ENCODE measurements at places on chromosomes 11 and 22.
A peak's percentile ranks its signal among the peaks of the same experiment; 100 is the strongest.

GRCh38 chr11:115409691-115410220 lies 94.5 kb downstream of the CADM1 start:
- no peak overlapping the region for H3K4me3 ChIP-seq
- no peaks in the 10 kb centered on the region for H3K27me3 ChIP-seq
- DNase-seq: no peak
- no peaks in the 10 kb centered on the region for H3K36me3 ChIP-seq
- H3K4me1 ChIP-seq: no peaks in the 10 kb centered on the region

DNA sequence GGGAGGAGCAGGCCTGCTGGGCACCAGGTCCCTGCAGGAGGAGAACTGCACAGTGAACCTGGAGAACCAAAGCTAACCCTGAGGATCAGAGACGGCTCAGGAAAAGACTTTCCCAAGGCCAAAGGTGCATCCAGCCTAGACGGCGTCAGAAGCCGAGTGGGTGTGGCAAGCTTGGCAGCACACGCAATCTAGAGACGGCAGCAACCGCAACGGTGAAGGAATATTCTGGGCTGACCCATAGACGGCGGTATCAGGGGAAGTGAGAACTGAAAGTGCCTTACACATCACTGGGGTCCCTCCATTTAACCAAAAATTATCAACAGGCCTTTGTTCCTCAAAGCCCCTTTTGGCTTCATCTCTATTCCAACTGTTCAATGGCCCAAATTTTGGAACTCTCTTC lies 26.2 kb downstream of the SPATA19 start:
- no peak overlapping the region for H3K4me3 ChIP-seq
- H3K27ac ChIP-seq: no peak overlapping the region
- no peaks in the 10 kb centered on the region for H3K4me1 ChIP-seq
- no peaks in the 10 kb centered on the region for H3K36me3 ChIP-seq

DNA sequence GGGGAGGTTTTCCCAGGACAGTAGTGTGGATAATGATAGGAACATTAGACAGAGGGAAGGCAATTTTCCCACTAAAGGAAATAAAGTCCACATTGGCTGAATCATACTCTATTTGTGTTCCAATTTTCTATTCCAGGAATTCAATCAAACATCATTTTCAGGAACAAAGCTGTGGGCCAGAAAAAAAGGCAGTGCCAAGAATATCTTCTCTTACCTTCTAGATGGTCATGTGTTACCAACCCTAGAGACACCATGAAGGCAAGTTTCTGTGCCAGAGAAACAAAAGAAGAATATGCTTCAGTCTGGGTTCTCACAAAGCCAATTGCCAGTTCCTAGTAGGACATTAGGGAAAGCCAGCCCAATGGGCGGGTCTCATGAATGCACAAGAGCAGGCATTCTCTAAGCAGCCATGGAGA lies 27.5 kb downstream of the LARGE2 start:
- no peak overlapping the region for H3K27ac ChIP-seq
- H3K4me3 ChIP-seq: no peak overlapping the region
- H3K4me1 ChIP-seq: no peaks in the 10 kb centered on the region
- no peak for DNase-seq
- peaks cover 23% of the 10 kb centered on the region for H3K36me3 ChIP-seq
- H3K27me3 ChIP-seq: no peaks in the 10 kb centered on the region

DNA sequence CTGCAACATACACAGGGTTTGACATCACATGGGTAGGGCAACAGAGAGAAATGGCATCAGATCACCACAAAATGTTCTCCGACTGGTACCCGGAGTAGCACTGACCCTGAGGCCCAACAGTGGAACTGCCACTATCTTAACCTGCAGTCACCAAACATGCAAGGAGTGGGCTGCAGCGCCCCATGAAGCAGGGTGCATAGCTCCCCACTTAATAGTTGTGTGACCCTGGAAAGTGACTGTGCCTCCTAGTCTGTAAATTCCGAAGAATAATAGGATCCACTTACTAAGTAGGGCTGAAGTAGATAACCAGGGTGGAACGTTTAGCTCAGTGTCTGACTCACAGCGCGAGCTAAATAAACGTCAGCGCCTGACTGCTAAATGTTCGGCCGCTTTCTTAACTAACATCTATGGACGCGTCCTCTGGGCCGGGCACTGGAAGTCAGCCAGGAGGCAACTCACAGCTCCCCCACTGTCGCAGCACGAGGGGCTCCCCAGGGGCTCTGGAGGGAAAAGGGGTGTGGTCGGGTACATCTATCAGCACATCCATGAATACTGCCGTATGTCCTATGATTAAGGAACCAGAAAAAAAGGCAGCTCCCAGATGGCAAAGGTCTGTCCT lies 777 bp downstream of the LTO1 start:
- peaks cover 17% of the 10 kb centered on the region for H3K4me1 ChIP-seq
- H3K27ac ChIP-seq: peak overlapping the region; percentile 70
- H3K27me3 ChIP-seq: peaks cover 3% of the 10 kb centered on the region
- peak overlapping the region; percentile 94 for H3K4me3 ChIP-seq
- peak; percentile 9 for DNase-seq

- DNase-seq: no peak
- no peaks in the 10 kb centered on the region for H3K27me3 ChIP-seq
- no peaks in the 10 kb centered on the region for H3K4me1 ChIP-seq
- H3K36me3 ChIP-seq: no peaks in the 10 kb centered on the region
- H3K27ac ChIP-seq: no peak overlapping the region
- no peak overlapping the region for H3K4me3 ChIP-seq
Measured at GRCh38 chr11:132604431-132604830, 927.9 kb downstream of the OPCML start.

DNA sequence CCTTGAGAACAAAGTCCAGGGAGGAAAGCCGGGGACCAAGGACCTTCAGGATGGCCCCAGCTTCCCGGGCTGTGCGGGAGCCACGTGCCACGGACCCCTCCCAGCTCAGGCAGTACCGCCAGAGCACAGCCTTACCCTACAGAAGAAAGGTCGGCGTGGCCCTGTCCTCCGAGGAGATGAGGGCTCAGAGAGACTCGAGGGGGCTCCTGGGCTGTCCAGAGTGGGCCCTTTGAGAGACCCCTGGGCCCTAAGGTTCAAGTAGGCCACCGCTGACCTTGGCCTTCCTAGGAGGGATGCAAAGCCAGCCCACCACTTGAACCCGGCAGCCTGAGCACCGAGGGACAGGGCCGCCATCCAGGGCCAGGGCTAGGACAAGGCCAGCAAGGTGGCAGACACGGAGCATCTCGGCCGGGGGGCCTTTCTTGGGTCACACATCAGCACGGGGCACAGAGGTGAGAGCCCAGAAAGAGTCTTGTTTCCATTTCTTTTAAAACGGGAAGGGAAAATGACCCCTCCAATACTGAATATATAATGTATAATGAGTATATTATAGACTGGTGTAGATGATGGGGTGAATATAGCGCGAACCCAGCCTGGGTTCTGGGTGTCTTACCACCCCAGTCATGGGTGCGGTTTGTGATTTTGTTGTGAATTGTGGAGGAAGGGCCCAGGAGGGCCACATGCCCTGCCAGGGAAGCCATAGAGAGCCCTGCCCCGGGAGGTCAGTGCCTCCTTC lies 34.4 kb upstream of the PPARA start:
- H3K27me3 ChIP-seq: no peaks in the 10 kb centered on the region
- H3K4me1 ChIP-seq: no peaks in the 10 kb centered on the region
- H3K4me3 ChIP-seq: no peak overlapping the region

- H3K4me3 ChIP-seq: no peak overlapping the region
- DNase-seq: no peak
- H3K4me1 ChIP-seq: no peaks in the 10 kb centered on the region
- no peaks in the 10 kb centered on the region for H3K36me3 ChIP-seq
- H3K27ac ChIP-seq: no peak overlapping the region
- no peaks in the 10 kb centered on the region for H3K27me3 ChIP-seq
Measured at GRCh38 chr11:109853156-109853776, 239.9 kb upstream of the ZC3H12C start.

- H3K36me3 ChIP-seq: no peaks in the 10 kb centered on the region
- no peaks in the 10 kb centered on the region for H3K27me3 ChIP-seq
- no peak overlapping the region for H3K4me3 ChIP-seq
- no peak for DNase-seq
- H3K4me1 ChIP-seq: no peaks in the 10 kb centered on the region
Measured at GRCh38 chr11:31096191-31096805, 273.2 kb downstream of the DCDC1 start.

All from T-helper 2 cell treated with Interferon-gamma antibody and Interleukin-4, amounts not matched to agents 5 μg/mL and 100 μg/mL, for 36 hours (primary cell).